NCI-H187 (cell line): ENCODE measurements at places on chromosomes 5 and 9.

DNA sequence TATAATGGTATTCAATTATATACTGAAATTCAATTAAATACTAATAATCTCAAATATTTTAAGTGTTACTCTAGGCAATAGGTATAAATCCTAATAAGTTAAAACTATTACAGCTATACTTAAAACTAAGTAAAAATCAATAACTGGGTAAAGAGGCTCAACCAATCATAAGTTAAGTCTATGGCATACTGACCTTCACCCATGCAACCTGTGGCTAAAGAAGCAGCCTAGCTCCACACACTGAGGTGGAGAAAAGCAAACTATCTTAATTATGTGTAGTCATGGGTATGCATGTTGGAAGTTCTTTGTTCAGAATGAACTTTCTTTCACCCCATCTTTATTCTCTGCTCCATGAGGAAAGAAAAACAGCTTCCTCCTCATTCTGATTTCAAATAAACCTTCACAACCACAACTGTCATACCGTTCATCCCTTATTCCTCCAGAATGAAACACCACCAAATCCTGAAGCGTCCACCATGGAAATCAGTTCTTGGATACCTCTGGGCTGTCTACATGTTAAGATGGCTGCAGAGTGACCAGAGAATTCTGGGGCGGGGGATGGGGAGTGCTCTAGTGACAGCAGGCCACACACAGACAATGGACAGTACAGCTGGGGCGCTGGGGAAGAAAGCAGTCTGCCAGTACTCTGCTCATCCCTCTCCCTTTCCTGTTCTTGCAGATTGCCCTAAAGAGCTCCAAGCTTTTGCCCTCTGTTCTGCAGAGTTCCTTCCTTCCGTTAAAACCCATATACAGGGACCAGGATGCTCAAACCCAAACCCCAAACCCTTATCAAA lies 62.3 kb downstream of the RIGI start:
- DNase-seq: no peak

- DNase-seq: no peak
Observed at GRCh38 chr9:7844242-7844641, 44.7 kb upstream of the DMAC1 start.

DNA sequence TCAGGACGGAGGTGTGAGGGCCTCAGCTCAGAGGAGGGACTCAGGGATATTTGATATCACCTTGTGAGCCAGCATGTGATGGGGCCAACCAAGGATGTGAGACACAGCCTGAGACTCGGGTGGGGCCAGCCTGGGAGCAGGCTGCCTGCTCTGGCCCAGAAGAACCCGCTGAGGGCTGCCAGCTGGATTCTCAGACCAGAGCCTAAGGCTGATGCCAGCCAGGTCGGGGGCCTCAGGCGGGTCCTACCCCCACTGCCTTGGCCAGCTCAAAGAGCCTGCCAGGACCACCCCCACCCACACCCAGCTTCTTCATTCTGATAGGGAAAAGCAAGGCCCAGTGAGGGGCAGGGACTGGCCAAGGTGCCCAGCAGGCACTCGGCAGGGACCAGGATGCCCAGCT lies 20.3 kb upstream of the DUSP1 start:
- no peak for DNase-seq

DNA sequence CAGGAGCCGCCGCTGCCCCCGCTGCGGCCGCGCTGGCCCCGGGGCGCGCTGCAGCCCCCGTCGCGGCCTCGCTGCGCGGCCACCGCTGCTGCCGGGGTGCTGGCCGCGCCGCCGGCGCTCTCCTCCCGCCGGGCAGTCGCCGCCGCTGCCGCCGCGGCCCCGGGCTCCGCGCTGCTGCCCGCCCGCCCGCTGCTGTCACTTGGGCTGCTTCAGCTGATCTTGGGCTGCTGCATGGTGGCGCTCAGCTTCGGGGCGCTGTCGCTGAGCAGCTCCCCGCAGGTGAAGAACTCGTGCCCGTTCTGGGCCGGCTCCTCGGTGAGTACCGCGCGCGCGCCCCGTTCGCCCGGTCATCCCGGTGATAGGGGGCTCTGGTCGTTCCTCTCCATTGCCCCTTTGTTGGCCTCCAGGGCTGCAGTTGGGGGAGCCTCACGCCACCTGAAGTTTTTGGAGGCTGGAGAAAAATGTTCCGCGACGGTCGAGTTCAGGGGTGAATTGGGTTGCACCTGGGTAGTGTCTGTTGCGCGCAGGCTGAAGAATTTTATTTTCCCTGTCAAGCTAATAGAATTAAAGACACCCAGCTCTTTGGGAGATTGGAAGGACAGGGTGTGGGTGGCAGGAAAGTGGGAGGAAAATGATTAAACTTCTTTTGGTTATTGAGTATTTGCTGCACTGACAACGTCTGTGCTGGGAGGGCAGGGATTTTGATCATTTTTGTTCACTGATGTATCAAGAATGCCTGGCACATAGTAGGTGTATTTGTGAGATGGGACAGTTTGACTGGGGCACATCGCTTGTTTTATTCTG lies 596 bp downstream of the ENTREP1 start:
- DNase-seq: no peak

- no peak for DNase-seq
Observed at GRCh38 chr5:110268283-110268682, 458.2 kb downstream of the TMEM232 start.

- DNase-seq: no peak
Observed at GRCh38 chr9:16519001-16519400, 351.5 kb downstream of the BNC2 start.

DNA sequence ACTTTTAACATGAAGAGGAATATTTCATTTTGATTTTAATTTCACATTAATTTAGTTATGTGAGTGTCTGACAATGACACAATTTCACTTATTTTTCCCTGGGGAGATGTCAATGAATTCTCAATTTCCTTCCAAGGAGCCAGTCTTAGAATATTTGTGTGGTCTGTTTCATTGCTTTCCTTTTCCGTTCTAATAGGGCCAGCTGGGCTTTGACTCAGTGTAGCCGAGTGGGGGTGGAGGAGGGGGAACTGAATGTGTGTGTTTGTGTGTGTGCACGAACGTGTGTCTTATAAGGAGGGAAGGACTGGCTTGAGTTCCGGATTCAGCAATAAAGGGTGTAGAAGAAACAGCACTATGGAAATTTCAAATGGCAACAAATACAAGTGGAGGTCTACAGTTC lies 100.0 kb downstream of the BASP1 start:
- no peak for DNase-seq

- DNase-seq: no peak
Observed at GRCh38 chr9:114558027-114558675, 29.4 kb upstream of the ATP6V1G1 start.

GRCh38 chr5:74394528-74394915 lies 246.0 kb downstream of the ENC1 start:
- DNase-seq: no peak
